ENCODE measurements at places on chromosomes 3 and 15. TPM values are rescaled to one million over a fixed set of nuclear protein-coding genes. Genes with fewer than 3 reads are reported as not detected.

DNA sequence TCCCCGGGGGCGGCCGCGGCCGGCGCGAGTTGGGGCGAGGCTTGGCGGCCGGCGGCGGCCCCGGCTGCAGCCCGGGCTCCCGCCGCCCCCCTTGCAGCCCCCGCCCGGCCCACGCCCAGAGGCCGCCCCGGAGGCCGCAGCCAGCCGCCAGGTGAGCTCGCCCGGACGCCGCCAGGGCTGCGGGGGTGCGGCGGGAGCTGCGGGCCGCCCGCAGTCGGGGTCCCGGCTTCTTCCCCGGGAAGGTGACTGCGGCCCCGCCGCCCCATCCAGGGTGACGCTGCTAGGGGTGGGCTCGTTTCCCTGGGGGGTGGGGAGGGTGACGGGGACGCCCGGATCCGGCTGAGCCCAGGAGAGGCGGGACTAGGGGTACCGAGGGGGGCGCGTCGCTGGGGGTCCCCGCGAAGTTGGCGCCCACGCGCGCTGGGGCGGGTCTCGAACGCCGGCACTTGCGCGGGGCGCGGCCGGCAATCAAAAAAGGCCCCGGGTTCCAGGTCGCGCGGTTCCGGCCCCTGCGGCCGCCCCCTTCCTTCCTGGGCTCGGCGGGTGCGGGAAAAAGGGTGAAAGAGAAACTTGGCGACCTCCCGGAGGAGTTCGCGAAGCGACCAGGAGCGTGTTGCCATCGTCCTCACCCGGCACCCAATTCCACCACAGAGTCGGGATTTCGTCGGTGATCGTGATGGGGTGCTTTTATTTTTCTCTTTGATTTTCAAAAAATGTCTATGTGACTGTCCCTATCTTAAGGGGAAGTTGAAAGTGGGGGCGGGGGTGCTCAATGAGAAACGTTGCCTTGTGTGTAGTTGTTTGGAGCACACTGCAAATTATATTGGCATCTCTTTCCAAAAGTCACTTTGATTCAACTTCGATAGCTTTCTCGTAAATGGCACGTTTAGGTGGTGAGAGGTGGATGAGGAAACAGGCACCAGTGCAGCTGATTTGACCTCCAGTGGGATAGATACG lies 619 bp downstream of the ATXN7 start:
- DNase-seq: peak; percentile 47

DNA sequence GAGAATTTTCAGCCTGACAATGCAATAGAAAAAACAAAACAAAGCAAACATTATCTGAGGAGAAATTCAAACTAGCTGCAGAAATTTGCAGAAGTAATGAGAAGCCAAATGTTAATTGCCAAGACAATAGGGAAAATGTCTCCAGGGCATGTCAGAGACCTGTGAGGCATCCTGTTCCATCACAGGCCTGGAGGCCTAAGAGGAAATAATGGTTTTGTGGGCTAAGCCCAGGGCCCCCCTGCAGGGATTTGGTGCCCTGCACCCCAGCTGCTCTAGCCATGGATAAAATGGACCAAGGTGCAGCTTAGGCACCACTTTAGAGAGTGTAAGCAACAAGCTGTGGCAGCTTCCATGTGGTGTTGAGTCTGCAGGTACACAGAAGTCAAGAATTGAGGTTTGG lies 401.2 kb upstream of the NECTIN3 start:
- DNase-seq: no peak

- peak; percentile 91 for DNase-seq
Measured at GRCh38 chr3:14410503-14411165, 8.2 kb downstream of the SLC6A6 start.

DNA sequence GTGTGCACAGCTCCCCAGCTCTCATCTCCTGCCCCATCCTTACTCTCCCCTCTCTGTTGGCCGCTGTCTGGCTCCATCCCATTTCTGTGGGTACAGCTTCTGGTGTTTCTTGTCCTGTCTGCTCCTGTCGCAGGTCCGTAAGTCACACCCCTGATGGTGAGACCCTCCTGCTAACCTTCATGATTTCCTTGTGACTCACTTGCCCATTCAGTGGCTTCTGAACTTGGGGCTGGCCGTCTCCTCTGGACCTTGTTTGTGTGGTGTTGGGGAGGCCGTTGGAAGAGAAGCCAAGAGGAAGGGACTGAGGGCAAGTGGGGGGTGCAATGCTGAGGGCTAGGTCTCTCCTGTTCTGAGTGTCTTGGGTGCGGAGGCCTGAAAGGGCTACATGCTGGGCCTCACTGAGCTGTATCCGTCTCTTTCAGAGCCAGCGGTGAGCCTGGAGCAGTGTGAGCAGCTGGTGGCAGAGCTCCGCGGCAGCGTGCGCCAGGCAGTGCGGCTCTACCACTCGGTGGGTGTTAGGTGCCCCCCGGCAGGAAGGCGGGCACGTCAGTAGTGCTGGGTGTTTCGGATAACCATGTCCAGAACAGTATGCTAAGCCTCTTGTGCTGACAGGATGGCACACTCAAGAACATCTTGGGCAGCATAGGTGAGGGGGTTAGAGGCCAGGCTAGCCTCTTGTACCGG lies 3.7 kb upstream of the JMJD7 start:
- no peak for DNase-seq

DNA sequence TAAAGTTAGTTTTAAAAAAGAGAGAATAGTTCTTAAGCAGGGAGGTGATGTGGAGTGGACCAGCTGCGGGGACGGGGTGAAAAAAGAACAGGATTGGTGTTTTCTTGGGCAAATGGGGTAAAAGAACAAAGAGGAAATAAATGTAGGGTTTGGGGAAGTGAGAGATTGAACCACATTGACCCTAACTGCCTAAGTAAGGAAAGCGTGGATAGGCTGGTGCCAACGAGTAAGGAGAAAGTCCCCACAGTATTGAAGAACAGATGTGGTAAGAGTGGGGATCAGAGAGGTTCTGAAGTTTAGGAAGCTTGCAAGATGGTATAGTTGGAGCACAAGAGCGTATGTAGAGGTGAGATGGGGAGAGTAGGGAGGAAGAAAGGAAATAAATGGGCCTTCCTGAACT lies 17.0 kb downstream of the IREB2 start:
- DNase-seq: no peak

DNA sequence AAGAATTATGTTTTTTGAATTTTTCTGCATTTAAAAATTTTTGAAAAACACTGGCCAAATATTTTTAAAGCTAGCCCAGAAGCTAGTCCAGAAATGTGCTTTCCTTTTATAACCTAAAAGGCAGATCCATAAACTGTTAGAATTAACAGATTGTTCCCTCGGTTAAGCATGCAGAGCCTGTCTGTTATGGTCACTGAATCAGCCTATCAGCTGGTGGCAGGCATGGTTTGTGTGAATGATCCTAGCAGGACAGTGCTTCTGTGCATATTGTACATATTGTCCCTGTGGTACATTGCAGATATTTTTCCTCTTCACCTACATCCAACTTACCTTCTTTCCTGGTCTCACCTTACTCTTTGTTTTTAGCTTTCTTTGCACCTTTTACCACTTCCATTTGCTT lies 53.3 kb downstream of the RARB start:
- DNase-seq: no peak

- DNase-seq: peak; percentile 41
Measured at GRCh38 chr3:18111796-18112232, 313.3 kb downstream of the SATB1 start.

DNA sequence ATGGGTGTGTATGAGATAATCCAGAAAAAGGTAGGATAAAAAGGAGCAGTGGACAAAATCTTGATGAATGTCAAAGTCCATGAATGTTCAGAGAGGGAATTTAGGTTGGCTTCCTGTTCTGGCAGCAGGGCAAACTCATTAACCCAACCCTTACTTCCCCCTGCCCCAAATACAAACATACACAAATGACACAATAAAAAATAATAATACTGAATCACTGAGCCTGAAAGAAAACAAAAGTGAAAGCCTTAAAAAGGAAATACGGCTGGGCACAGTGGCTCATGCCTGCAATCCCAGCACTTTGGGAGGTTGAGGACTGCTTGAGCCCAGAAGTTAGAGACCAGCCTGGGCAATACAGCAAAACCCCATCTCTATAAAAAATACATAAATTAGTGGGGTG lies 62.9 kb downstream of the GPR176 start:
- no peak for DNase-seq

FANCD2OS gene
- not detected for total RNA-seq

All from hematopoietic multipotent progenitor cell (in vitro differentiated cells).